ENCODE measurements at places on chromosomes 3 and 15.
A peak's percentile ranks its signal among the peaks of the same experiment; 100 is the strongest.

DNA sequence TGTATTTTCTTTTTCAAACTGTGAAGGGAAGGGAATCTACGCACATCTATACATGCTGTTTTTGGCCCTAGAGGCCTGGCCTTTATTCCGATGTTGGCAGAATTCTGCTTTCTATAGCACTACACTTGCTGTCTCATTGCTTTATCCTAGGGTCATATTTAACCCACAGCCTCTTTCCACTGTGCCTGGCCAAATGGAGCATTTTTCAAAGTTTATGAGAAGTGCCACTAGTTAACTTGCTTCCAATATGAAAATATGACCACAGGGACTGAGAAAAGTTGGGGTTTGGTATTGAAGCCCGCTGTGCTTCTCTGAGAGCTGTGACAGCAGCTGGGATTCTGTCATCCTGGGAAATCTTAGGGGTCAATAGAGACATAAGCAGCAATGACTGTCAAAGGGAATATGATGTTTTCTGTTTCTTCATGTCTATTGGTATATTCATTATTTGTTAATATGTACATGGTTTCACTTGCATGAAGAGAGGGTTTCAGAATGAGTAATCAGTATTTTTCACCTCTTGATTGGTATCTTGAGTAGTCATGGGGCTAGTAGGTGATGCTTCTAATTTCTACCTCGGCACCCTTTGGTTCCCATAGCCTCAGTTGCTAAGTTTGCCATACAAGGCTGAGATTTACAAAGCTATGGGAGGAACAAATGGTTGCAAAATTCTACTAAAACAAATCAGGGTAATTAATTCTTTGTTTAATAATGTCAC lies 275.8 kb upstream of the RBMS3 start:
- DNase-seq = no peak

DNA sequence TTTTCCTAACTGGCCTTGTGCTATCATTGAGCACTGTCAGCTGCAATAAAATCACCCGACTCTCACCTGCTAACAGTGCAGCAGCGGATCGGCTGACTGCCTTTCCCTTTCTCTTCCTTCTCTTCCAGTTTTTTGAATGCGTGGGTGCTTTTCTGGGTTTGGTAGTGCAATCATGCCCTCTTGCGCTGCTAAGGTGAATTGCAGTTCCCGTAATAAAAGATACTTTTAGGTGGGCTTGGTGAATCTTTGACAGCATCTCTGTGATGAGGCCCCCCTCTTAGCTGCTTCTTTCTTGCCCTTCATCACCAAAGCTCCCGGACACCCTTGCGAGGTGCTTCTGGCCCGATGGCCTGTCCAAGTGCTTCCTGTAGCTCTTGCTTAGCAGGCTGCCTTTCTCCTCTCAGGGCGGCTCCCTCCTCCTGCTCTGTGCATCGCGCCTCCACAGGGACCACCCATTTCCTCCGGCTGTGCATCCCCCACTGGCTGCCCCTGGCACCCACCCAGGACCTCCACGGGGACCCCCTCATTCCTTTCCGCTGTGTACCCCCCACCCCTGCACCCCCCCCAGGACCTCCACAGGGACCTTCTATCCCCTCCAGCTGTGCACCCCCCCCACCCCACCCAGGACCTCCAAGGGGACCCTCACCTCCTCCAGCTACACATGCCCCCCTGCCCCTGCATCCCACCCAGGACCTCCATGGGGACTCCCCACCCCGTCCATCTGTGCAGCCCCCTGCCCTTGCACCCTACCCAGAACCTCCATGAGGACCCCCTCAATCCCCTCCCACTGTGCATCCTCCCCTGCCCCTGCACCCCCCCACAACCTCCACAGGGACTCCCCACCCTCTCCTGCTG lies 50.8 kb upstream of the RPL32 start:
- peak; percentile 59 for DNase-seq

DNA sequence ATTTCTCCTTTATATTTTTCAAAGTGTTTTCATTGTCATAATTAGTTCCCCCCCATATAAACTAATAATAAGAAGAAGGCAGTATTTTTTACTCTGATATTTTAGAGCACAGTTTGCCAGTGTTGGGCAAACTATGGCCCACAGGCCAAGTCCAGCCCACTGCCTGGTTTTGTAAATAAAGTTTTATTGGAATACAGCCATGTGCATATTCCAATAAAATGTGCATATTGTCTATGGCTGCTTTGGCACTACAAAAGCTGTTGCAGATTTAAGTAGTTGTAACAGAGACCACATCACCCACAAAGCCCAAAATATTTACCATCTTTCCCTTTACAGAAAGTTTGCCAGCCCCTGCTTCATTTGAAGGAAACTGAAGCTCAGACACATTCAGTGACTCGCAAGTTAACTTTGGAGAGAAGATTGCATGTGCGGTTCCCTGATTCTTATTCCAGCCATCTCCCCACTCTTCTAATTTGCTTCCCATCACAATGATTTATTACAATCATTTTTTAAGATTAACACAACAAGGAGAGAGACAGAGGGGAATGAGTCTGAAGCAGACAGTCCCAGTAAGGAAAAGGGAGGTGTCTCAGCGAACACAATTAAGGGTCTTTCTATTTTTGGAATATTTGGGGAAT lies 48.9 kb downstream of the RFTN1 start:
- no peak for DNase-seq

- no peak for DNase-seq
Measured at GRCh38 chr3:116340680-116341216, 104.5 kb downstream of the LSAMP start.

DNA sequence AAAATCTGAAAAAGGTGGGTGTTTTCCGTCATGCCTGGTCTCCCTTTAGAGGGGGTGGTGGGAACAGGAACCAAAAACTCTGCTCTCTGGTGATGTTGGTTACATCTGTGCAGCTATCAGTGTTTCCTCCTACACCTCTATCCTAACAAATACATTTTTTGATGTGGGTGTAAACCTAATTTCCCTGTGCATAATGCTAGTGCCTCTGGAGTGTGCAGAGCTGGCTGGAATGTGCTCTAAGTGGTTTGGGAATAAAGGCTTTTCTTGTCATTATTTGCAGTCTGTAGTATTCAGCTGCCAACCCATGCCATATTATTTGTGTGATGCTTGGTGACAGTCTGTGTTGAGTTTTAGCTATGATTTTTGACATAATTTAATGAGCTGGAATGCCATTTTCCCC lies 547.6 kb downstream of the NLGN1 start:
- no peak for DNase-seq

GRCh38 chr3:16229681-16230080 lies 35.1 kb downstream of the DPH3 start:
- no peak for DNase-seq

DNA sequence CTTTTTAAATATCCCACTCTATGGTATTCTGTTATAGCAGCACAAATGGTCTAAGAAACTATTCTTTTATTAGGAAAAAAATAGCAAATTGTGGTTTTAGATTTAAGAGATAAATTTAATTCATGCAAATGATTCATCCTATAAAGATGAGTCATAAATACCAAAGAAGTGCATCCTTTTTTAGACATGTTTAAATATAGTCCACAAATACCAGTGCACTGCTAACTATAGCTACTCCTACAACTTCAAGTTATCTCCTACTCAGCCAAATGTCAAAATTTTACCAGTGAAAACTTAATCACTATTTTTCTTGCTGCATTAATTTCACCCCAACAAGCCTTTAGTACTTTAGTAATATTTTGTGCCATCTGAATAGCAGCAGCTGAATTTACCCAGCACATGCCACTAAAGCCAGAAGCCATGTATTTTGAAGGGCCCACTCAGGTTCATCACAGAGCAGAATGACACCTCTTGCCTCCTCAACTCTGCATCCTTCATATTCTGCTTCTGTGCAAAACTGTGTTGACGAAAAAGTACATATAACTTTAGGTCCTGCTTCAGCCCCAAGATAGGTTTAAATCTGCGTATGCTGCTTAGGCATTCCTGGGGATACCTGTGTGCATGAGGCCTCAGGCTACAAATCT lies 24.9 kb downstream of the CX3CR1 start:
- no peak for DNase-seq

- DNase-seq = no peak
Measured at GRCh38 chr3:125236331-125236903, 23.9 kb upstream of the SLC12A8 start.

DNA sequence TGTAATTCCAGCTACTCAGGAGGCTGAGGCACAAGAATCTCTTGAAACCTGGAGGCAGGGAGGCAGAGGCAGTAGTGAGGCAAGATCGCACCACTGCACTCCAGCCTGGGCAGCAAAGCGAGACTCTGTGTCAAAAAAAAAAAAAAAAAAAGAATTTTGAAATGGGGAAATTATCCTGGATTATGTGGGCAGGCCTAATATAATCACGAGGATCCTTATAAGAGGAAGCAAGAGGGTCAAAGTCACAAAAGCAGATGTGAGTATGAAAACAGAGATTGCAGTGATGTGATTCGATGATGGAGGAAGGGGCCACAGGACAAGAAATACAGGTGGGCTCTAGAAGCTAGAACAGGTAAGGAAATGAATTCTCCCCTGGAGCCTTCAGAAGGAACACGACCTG lies 159.6 kb downstream of the LEKR1 start:
- DNase-seq = no peak

GRCh38 chr3:51974963-51975851 lies at the start of gene ABHD14A:
Gene ABHD14A, plus strand, starts transcription at chr3:51975064. Its CDS starts 72 bp downstream, at chr3:51975136.
- DNase-seq = peak; percentile 74

DNA sequence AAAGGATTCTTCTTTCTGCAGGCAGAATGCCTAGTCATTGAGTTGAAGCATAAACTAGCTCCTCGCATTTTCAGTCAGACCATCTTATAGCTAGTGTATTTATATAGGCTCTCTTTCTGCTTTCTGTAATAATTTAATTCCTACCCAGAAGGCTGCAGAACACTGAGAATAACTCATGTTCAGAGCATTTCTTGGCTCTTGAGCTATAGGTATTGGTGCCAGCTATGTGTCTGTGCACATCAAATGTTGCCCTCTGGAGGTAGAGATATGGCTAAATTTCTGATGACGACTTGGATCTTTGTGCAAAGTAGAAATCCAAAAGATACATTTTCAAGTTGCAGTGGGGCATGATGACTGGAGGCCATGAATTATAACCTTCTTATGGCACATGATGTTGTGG lies 336.2 kb upstream of the TPM1 start:
- DNase-seq = peak; percentile 4

- no peak for DNase-seq
Measured at GRCh38 chr3:128768471-128768870, 42.5 kb downstream of the RAB7A start.

DNA sequence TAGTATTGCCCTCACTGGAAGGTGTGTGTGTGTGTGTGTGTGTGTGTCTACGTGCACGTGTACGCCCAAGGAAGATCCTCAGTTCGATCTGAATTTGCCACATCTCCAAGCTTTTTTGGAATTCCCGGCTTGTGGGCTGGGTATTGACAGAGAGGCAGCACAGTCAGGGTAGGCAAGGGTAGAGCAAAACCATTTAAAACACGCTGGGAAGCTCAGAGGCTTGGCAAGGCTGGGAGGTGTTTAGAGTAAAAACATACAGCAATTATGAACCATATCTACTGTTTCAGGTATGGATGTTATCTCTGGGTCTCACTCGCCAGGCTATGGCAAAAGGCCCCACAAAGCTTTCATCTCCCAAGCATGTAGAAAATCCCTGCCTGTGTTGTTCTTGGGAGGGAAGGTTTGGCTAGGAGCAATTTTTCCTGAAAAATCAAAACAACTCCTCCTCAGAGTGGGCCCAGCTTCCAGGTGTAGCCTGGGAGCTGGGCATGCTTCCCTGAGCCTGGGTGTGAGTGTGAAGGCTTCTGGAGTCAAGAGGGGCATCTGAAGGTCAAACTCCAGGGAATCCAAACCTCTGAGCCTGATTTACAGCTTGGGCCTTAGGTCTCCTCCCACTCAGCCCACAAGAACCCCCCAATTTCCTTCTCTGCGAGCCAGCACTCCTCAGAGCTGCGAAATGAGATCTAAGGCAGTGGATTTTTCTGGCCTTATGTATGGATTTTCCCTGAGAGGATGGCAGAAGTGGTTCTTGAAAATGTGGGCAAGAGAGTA lies 244.8 kb upstream of the TPRG1 start:
- no peak for DNase-seq

GRCh38 chr3:186173224-186173815 lies 64.4 kb upstream of the ETV5 start:
- DNase-seq = no peak

- DNase-seq = no peak
Measured at GRCh38 chr15:86135041-86135440, 55.4 kb downstream of the AGBL1 start.

GRCh38 chr3:165846056-165846455 lies 8.8 kb upstream of the BCHE start:
- DNase-seq = no peak

DNA sequence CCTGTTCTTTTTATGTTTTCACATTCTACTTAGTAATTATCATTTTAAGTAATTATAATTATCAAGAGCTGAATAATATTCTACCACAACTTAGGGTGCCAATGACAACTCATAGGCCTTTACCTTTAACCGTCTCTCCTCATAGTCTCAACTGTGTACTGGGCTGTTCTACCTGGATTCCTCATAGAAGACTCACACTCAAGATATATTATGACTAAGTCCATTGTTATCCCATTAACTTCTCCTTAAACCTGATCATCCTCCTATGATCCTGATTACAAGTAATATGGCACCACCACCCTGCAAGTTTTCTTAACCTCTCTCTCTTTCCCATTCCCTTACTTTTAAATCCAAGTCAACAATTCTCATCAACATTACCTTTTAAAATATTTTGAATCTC lies 285.9 kb upstream of the VEPH1 start:
- no peak for DNase-seq

DNA sequence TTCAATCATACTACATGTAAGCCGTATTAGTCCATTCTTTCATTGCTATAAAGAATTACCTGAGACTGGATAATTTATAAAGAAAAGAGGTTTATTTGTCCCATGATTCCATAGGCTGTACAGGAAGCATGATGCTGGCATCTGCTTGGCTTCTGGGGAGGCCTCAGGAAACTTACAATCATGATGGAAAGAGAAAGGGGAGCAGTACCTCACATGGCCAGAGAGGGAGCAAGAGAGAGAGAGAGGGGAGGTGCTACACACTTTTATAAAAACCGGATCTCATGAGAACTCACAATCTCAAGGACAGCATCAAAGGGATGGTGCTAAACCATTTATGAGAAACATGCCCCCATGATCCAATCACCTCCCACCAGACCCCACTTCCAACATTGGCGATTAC lies 14.3 kb upstream of the CLASP2 start:
- DNase-seq = no peak

Measured in ACHN (cell line).